LHCN-M2 (cell line): ENCODE measurements at places on chromosomes 5 and 9. TPM values are rescaled to one million over a fixed set of nuclear protein-coding genes. Genes with fewer than 3 reads are reported as not detected.

The HMMR gene
- total RNA-seq, result 110 and 127 TPM in 2 replicates

The FCN2 gene
- not detected in 2 replicates for total RNA-seq

The VLDLR gene
- 1.1 and 2.1 TPM in 2 replicates for total RNA-seq

The DAB2IP gene
- 4.0 and 4.4 TPM in 2 replicates for total RNA-seq

The RAI14 gene
- 64.1 and 72.7 TPM in 2 replicates for total RNA-seq

The DNAI1 gene
- total RNA-seq, result not detected in 2 replicates

The PARP8 gene
- total RNA-seq, result 6.3 and 8.1 TPM in 2 replicates

The SARDH gene
- 52.5 and 54.8 TPM in 2 replicates for total RNA-seq

The GABRA6 gene
- not detected in 2 replicates for total RNA-seq

The TLN1 gene
- total RNA-seq, result 356 and 415 TPM in 2 replicates

The TMC1 gene
- not detected in 2 replicates for total RNA-seq

The STK32A gene
- total RNA-seq, result 0.23 TPM in 1 of 2 replicates, not detected in the other

DNA sequence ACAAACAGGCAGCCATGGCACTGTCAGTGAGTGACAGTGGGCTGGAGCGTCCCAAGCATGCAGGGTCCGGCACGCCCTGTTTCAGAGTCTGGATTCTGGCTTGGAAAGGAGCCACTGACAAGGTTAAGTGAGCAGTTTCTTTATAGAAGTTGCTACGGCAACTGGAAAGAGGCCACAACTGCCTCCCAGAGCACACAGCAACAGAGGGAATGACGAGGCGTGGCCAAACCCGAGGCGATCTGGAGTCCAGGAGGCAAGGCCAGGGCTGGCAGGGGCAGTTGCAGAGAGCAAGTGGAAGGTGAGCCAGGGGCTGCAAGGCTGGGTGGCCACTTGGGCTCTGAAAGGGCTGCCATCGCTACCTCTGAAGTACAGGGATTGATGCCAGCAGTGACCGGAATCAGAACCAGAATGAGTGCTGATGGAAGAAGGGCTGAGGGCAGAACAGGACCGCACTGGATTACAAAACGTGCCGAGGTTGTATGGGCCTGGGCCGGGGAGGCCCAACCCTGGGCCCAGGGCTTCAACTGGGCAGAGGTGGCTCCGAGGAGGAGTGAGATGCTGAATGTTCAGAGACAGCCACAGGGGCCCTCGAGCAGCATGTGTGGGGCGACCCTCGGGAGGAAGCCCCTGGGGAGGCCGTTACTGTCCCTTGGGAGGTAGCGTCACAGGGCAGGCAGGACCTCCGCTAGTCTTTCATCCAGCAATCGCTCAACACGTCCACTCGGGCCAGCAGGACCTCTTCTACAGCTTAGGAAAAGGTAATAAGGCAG is 4.6 kb downstream of the MRPL41 start:
- DNase-seq, result peak; percentile 26

DNA sequence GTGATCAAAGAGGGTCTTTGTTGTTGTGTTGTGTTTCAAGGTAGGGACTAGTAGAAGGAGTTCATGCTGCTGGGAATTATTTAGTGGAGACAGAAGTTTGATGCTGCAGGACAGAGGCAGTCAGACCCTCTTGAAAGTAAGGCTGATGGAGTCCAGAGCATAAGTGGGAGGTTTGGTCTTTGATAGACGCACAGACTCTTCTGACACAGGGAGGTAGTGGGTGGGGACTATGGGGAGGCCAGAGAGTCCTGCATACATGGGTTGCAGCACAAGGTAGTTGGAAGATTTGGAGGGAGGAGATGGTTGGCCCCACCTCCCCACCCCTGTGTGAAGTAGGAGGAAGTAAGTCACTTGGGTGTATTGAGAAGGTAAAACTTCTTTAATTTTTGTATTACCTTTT is 2.4 kb upstream of the CCDC112 start:
- DNase-seq, result no peak

DNA sequence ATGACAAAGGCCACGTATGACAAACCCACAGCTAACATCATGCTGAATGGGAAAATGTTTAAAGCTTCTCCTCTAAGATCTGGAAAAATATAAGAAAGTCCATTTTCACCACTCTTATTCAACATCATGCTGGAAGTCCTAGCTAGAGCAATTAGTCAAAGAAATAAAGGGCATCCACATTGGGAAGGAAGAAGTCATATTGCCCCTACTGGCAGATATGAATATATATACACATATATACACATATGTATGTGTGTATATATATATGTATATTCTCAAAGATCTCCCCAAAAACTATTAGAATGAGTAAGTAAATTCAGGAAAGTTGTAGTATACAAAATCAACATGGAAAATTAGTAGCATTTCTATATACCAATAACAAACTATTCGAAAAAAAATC is 17.1 kb downstream of the APBA1 start:
- no peak for DNase-seq

- no peak for DNase-seq
Observed at GRCh38 chr9:109739760-109740159, 40.2 kb upstream of the PALM2AKAP2 start.

GRCh38 chr9:135077497-135078200 is 9.8 kb upstream of the OLFM1 start:
- peak; percentile 8 for DNase-seq

GRCh38 chr5:16812448-16812847 is 123.6 kb downstream of the MYO10 start:
- no peak for DNase-seq

DNA sequence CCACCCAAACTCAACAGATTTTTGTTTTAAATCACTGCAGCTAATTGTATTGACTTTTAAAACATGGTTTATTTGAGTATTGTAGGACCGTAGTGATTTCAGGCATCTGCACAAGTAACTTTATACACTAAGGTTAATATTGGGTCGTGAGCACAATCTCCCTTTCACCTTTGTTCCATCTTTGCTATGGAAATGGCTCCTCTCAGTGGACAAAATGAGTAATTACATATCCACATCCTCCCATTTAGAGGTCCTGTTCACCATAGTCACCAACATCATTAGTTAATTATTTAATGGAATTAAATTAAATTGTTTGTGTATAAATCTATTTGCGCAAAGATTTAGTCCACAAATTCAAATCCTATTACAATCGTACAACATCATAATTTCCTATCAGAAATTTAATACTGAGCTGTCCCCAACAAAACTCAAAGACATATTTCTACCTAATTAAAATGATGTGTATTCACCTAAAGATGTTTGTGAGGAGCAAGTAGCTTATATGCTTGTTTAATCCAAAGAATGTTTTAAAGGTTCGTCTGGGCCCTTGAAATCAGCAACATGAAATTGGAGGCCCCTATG is 173.0 kb upstream of the DAPK1 start:
- peak; percentile 82 for DNase-seq

- DNase-seq, result no peak
Observed at GRCh38 chr5:100792781-100793180, 110.3 kb downstream of the ST8SIA4 start.

GRCh38 chr9:132957805-132958204 is 13.4 kb upstream of the TSC1 start:
- no peak for DNase-seq

DNA sequence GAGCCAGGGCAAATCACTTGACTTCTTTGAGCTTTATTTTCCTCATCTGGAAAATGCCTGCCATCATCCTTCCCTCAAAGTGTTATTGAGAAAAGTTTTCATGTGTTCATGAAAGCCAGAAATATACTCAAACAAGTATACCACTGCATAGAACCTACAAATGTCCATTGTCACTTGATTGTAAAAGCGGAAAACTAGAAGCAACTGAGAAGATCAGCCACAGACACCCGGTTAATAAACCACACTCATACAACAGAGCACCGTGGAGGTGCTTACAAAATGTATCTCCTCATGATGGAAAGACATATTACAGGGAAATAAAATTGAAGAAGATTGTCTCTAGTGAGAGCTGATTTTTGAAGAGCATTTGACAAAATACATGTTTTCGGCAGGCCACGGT is 117.2 kb upstream of the MSX2 start:
- no peak for DNase-seq

GRCh38 chr9:69603656-69604055 is 68.5 kb downstream of the APBA1 start:
- DNase-seq, result no peak

DNA sequence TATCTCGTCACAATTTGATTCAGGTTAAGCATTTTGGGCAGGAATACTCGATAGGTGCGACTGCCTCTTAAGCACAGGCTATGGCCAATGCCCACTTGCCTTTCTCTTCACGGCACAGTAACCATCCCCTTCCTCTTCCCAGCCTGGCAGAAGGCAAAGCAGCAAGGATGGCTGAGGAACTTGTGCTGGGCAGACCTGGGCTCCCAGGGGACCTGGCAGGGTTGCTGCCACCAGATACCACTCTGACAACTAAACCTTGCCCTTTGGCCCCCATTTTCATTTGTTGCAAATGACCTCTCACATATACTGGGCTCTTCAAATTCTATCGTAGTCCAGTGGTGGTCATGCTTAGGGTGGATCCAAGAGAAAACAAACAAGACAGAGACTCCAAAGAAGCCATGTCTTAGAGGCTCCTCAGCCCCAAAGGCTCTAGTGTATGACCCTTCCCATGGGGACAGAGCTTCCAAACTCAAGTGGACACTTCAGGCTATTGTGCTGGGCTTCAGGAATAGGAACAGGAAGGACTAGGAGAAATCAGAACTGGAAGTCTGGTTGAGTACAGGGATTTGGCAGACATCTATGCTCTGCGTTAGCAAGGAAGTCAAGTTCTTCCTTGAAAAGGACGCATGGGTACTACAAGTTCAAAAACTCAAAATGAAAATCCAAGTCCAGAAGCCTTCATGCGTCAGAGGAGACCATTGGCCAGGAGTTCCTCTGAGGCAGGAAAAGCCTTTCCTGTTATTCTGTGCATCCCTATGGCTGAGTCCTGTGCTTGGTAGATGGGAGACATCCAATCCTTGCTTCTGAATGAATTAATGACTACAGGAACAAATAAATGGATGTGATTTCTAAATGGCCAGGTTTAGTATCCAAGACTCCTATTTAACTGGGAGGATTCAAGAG is 64.6 kb upstream of the PLPP1 start:
- DNase-seq, result no peak

DNA sequence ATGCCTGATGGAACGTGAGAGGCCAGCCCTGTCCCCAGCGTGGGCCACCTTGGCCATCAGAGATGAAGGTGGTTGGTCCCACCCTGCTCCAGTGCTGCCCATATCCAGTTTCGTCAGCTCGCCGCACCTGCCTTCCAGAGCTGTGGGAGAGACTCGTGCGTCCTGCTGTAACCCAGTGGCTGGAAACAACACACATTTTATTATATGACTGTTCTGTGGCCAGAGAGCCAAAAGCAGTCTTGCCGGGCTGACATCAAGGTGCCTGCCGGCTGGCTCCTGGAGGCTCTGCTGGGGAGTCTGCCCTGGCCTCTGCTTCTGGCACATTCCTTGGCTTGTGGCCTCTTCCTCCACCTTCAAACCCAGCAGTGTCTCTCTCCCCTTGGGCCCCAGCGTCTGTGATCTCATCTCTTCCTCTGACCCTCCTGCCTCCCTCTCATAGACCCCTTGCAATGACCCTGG is 94.7 kb downstream of the RXRA start:
- DNase-seq, result no peak

GRCh38 chr9:127971357-127972235 is 9.2 kb downstream of the EEIG1 start:
- no peak for DNase-seq

DNA sequence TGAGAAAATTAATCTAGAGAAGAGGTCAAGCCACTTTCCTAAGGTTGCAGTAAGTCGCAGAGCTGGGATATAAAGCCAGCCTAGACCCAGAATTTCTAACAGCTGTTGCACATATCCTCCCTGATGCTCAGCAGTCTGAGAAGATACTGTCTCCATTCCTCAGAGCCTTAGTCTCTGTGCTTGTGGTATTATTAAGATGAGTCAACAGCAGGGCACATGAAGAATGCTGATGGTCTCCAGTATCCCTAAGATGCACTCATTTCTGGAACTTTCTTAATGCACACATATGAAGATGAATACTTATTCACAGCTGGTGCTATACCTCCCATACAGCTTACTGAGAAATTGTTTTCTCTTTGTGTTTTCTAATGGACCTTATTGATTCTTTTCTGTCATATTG is 32.5 kb downstream of the SGCD start:
- peak; percentile 97 for DNase-seq

GRCh38 chr9:93669958-93670207 is 93.5 kb downstream of the PHF2 start:
- DNase-seq, result no peak

DNA sequence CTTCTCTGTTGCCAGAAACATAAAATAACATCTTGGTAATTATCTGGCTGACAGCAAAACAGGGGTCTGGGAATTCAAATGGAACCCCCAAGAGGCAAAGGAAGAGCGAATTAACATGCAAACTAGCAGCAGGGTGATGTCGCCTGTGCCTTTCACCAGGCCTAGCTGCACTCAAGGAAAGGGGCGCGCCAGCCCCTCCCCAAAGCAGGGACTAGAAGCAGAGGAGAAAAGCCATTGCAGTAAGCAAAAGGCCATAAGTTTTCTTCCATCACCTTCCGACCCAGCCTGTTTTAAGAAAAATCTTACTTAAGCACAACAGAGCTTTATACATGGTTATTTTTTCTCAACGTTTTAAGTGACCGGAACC is 539 bp downstream of the POC5 start:
- DNase-seq, result no peak

GRCh38 chr9:14277244-14277643 is 36.7 kb downstream of the NFIB start:
- DNase-seq, result peak; percentile 85

DNA sequence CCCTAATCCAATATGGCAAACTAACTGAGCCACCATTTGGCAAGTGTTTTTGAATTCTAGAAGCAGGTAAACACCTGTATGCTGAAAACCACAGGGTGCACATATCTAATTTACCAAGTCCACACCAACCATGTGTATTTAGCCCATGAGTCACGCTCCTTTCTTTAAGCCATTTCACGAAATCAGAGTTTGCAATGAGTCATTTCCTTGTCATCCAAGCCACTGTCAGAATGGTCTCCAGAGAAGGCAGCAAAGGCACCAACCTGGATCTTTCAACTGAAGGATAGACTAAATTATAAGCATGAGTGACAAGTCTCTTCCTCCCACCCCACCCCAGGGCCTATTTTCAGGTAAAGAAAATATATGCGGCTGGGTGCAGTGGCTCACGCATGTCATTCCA is 110.0 kb downstream of the PAX5 start:
- DNase-seq, result peak; percentile 81

- DNase-seq, result no peak
Observed at GRCh38 chr5:157342822-157343402, 77.0 kb downstream of the CYFIP2 start.

DNA sequence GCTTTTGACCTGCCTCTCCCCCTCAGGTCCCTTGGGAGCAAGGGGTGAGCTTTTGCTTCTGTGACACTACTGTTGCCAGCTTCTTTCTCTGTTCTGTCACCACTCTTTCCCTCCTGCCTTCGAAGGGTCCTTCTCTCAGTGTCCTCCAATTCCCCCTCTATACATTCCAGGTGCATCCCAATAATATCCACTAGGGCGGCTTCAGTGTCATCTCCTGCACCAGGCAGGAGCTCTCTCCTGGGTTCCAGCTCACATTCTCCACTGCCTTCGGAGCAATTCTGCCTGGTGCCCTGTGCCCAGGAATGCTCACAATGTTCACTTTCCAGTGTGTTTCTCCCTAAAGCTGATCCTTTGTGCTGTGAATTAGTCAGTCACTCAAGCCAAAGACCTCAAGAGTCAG is 83.9 kb upstream of the CXCL14 start:
- DNase-seq, result no peak
